Epithelial cell of esophagus (primary cell): ENCODE measurements at places on chromosomes 1 and 21.

DNA sequence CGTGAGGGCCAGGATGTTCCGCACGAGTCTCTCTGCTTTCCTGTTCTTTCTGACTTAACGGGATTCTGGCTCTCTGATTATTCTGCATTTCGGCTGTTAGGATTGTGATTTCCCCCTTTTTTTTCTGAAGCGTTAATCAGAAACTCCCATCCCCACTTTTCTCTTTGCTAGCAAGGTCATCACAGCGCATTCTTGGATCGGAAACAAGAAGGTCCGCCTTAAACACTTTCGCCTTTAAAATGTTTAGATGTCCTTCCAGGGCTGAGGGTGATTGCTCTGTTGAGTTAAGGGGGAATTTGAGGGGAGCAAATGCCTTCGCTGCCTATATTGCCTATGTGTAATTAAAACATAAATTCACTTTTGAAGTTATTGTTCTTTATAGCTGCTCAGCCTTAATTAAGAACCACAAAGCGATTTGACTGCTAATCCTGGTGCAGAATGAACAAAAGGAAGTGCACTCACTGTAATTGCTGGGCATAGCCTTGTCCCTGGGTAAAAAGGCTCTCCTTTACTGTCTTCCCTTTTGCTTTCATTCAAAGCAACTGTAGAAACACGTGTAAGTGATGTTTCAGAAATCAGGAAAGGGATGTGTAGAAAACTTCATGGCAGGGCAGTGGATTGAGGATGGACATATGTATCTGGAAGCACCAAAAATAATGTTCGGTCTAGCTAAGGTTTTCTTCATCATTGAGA, 1.2 kb downstream of the LAMC1 start:
- DNase-seq = peak; percentile 33

DNA sequence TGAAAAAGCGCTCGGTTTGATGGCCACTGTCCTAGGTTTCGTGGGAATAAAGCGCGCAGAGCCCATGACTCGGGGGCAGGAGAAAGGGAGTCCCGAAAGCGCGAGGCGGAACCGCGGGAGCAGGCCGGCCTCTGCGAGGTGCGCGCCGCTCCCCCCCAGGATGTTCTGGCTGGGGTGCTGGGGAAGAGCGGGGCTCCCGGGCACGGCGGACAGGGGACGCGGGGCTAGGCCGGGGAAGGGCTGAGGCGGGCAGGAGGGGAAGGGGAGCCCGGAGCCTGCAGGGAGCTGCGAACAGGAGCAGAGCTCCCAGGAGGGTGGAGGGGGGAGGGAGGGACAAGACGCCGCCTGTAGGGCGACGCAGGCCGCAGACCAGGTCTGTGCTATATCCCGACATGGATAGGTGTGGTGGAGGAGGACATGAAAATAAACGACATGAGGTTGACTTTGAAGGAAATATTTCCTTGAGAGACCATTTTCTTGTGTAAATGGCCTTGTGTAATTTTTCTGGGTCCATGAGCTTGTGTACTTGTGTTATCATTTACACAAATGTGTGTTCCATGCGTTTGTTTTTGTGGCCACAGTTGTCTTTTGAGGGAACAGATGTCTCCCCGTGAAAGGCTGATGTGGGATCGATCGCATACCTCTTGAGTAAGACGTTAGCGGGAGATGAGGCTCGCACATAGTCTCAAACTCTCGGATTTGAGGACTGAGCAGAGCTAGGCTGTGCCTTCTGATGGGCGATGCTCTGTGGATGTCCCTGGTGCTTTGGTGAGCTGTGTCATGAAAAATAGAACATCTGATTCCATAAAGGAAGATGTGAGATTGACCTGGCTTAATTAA, 1.3 kb downstream of the PCNT start:
- DNase-seq = peak; percentile 71

DNA sequence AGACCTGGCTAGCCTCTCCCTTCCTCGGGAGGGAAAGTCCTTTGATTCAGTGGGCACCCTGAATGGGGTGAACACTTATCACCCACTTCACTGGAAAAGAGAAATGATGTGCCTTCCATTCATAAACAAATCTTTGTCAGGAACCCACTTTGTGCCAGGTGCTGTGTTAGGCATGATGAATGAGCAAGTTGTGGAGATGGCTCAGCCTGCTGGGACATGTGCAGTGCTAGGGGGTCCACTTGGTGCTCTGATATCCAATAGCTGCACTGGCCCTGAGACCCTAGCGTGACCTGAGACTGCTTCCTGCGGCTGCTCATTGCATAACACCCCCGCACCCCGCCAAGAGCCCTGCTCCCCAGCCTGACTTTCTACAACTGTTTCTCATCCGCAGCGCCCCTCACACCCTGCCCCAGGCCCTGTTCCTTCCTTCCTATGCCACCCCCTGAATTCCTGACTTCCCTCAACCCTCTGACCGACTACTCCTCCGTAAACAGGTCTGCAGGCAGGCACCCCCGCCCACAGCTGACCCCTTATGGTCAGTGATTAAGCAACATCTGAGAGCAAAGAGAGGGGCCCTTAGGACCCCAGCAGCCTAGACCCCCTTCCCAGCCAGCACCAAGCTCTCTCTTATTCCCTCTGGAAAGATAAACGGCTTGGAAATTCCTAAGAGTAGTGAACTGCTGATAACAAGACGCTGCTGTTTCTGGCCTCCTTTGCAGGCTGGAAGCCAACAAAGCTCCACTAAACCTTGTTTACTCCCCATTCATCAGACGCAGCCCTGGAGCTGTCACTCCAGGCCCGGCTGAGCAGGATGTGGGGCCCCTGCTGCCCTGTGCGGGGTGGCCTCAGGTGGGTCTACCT, 12.9 kb downstream of the CSRP1 start:
- DNase-seq = no peak

- DNase-seq = no peak
These were observed 10.9 kb downstream of the C1orf216 start for GRCh38 chr1:35707601-35708440.

GRCh38 chr1:158818560-158818959, 12.6 kb upstream of the MNDA start:
- no peak for DNase-seq

- DNase-seq = peak; percentile 19
These were observed 211.1 kb downstream of the LRRC40 start for GRCh38 chr1:69994241-69994640.
